ENCODE measurements at places on chromosomes 12 and 14.
A peak's percentile ranks its signal among the peaks of the same experiment; 100 is the strongest.

DNA sequence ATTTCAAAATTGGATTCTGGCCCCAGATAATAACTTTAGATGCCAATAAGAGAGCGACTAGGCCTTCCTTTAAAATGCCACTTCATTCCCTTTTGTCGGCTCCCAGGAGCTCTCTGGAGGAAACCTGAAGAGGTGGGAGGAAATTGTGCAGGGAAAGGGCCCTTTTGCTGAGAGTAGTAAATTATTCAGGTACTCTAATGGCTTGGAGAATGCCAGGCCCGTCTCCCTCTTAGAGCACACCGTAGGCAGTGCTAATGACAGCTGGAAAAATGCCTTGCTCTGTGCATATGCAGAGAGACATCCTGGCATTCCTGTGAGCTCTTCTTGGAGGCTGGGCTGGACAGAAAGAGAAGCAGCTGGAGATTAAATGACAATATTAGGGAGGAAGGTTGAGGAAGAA, 115.0 kb upstream of the RPH3A start:
- DNase-seq: no peak

DNA sequence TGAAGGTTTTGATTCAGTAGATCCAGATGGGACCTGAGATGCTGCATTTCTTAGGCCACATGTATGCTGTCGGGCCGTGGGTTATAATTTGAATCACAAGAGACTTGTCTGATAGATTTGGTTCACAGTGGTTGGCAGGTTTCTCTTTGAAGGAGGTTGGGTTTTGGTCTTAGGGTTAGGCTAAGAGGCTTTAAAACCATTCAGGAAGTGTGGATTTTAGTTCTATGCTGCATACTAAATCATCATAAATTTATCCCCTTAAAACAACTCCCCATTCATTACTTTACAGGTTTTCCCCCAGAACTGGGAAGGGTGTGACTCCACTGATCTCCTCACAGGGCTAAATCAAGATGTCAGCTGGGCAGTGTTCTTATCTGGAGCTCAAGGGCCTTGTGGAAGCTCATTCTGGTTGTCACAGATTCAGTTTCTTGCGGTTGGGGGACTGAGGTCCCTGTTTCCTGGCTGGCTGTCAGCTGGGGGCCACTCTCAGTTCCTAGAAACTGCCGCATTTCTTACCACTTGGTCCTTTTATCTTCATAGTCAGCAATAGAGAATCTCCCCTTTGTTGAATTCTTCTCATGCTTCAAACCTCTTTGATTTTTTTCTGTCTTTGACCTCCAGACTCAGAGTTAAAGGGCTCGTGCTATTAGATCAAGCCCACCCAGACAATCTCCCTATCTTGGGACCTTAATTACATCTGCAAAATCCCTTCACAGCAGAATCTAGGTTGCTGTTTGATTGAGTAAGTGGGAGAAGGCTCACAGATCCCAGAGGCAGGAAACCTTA, 20.6 kb upstream of the PCNX1 start:
- peak; percentile 66 for DNase-seq

- DNase-seq: no peak
These were observed 3.2 kb downstream of the SLC38A6 start for GRCh38 chr14:60984196-60984595.

DNA sequence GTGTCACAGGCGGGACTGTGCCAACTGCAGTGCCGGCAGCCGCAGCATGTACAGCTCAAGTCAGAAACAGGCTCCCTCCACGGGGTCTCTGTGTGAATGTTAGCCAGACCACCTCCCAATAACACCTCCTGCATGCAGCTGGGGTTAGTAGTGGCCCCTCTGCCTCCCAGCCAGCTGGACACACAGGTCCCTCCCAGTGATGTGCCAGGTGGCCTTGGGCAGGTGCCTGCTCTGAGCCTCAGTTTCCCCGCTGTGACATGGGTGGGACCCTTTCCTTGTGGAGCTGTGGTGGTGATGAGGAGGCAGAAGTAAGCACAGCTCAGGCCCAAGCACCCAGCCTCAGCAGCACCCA, 139.9 kb downstream of the ADGRD1 start:
- no peak for DNase-seq

GRCh38 chr12:47417121-47417520, 288.7 kb downstream of the RPAP3 start:
- no peak for DNase-seq

- no peak for DNase-seq
These were observed 55.7 kb downstream of the NINJ2 start for GRCh38 chr12:607541-608001.

DNA sequence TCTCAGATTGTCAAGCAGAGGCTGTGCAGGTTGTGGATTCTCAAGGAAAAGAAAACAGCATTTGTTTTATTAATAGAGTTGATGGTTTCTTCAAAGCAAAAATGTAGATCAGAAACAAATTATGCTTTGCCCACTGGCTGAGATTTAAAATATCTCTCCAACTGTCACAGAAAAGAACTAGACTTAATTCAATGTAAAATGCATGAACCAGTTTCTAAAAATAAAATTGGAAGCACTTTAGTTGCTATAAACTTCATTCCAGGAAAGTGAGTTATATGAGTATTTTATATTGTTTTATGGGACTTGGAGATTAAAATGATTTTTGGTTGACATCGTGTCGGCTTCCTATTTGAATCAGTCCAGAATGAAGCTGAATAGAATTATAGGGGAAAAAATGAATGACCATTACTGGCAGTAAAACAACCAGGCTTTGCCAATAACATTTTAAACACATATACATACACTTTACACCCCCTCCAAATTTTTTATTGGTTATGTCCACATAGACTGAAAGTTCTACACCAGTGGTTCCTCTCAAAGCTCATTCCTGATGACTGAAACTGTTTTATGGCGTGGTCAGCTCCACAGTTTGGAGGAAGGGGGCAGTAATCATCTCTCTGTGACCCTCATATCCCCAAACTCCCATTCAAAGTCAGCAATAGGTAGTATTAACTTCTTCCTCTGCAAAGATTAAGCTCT, 55.5 kb upstream of the DAAM1 start:
- DNase-seq: no peak

DNA sequence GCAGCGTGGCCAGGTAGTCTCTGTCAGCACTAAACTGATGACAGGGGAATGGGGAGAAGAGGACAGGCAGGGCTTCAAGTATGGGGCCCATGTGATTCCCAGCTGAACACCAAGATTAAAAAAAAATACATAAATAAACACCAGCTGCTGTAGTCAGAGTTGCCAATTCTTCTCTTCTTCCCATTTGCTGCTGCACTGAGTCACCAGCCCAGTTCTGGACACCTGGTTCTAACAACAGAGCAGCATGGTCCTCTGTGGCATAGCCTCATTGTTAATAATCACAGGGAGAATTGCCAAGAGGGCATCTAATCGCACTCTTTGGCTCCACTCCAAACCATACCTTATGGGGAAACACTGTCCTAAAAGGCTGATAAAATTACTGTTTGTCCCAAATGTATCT, 15.1 kb downstream of the PPM1H start:
- no peak for DNase-seq

DNA sequence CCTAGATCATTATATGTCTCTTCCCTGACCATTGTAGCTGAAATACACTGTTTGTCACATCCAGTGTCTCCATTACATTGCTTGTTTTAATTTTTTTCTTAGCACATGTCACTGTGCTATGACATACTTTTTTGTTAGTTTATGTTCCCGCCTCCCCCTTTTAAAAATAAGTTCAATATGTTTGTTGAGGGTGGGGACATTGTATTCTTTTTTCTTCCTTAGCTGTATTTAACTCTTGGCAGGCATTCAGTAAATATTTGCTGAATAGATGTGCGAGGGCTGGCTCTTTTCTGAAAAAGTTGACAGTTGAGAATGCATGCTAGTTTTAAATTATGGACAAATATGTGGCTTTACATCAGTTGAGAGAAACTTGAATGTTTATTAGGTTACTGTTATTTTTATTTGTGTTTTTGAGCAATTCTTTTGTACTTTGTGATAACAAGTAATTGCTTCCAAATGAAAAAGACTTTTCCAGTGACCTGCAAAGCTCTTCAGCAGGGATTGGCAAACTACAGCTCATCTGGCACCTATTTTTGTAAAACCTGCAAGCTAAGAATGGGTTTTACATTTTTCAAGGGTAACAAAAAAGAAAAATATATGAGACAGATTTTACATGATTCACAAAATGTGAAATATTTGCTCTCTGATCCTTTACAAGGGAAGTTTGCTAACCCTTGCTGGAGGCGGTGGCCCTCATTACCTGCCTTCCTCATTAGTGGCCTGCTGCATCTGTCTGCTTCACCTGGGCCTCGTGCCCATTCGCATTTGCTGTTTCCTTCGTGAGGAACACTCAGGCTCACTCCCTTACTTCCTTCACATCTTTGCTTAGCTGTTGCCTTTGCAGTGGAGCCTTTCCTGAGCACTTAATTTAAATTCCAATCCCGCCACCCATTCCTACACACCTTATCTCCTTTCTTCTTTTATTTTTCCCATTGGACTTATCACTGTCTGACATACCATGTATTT, 229.4 kb downstream of the ERC1 start:
- no peak for DNase-seq

DNA sequence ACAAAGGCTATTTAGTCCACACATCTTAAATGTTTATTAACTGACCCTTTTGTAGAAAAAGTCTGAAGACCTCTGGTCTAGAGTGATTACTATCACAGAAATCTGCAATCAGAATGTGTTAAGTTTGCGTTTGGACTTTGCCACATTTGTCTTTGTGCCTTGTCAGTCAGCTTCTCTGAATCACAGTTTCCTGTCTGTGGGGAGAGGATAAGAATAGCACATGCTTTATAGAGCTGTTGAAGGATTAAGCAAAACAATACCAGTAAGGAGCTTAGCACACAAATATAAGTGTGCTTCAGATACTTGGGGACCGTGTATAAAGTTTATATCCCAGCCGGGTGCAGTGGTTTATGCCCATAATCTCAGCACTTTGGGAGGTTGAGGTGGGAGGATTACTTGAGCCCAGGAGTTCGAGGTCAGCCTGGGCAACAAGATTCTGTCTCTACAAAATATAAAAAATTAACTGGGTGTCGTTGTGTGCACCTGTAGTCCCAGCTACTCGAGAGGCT, 63.0 kb upstream of the BTG1 start:
- no peak for DNase-seq

DNA sequence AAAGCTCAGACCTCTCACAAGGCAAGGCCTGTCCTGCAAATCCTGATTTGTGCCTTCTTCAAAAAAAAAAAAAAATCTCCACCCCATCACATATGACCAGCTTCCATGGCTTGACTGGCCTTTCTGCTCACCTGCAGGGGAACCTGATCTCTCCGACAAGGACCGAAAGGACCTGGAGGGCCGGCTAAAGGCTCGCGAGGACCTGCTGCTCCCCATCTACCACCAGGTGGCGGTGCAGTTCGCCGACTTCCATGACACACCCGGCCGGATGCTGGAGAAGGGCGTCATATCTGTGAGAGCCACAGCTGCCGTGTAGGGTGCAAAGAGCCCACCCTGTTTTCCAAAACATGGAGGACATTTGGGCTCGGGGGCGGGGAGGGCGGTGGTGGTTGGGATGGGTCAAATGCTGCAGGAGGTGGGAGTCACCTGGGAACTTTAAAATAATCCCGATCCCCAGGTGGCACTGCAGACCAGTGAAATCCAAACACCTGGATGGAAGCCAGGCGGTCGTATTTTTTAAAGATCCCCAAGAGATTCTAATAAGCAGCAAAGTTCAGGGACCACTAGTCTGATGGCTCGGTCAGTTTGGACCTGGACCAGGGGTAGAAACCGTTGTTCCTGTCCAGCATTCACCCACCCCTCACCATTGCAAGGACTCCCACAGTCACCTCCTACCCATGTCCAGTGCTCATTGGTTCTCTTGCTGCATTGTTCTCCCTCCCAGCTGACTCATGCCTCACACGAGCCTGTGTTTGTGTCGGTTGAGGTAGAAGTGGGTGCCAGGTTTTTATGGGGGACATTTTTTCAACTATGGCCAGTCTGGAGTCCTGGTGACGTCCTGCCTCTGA, 44.8 kb downstream of the FOXN4 start:
- DNase-seq: peak; percentile 32

DNA sequence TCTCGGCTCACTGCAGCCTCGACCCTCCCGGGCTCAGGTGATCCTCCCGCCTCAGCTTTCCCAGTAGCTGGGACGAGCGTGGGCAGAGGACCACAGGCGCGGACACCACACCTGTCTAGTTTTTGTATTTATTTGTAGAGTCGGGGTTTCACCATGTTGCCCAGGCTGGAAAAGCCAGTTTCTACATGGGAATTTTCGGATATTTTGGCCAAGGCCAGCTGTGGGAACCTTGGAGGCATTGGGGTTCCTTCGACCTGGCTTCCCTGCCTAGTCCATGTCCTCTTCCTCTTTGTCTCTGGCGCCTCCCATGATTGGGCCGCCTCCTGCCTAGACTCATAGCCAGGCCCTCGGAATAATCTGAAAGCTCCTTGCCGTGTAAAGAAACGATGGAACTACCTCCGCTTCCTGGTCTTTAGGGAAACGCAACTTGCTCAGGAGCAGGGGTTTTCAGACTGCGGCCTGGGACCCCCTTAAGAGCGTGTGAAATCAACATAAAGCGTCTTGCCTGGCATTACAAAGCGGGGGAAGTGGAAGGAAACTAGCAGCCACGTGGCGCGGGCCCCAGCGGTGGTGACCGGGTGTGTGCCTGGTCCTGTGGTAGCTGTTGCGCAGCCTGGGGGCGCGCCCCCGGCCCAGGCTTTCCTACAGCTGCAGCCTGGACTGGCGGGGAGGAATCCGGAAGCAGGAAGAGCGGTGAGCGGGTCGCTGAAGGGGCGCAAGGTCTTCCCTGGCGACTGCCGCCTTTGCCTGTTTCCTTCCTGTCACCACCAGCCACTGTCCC, 1.4 kb upstream of the HSP90AA1 start:
- DNase-seq: peak; percentile 49

- no peak for DNase-seq
These were observed 1.3 kb upstream of the SYCP3 start for GRCh38 chr12:101740566-101740965.

DNA sequence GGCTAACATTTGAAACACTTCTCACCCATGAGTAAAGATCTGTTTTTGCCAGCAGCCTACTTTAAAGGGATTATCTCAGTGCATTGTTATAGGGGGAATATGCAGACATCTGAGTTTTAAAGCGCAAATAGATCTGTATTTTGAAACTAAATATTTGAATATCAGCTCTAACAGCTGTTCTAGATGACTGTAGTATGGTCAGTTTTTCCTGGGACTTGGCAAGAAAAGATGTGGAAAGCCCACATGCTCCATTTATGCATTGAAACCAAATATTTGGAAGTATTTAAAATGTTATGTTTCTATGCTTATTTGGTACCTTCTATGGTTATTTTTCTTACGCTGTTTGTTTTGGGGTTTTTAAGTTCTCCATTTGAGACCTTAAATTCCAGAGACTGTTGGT, 41.7 kb downstream of the RIC8B start:
- DNase-seq: no peak

- no peak for DNase-seq
These were observed 285.3 kb downstream of the DPF3 start for GRCh38 chr14:72608391-72609204.

DNA sequence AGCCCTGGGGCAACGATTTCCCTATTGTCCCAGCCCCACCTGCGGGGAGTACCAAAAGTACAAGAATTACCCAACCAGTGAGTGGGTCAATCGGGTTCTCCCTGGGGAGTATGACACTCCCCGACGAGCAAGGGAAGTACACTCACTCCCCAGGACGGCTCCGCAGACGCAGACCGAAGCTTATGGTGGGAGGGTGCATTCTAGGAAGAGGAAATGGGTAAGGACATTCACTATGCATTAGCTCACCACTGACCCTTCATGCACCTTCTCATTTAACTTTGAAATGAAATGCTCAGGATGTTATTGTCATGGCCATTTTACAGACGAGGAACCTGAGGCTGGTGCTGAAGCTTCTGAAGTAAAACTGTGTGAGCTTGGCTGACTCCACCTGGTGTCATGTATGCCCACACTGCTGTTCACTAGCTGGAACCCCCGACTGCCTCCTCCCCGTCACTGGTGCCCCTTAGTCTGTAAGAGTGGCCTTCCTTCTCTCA, 45.8 kb upstream of the TMED10 start:
- DNase-seq: no peak

GRCh38 chr12:2243275-2243674, 190.5 kb downstream of the CACNA1C start:
- DNase-seq: no peak
